Cortex of kidney (tissue), 1 donor: ENCODE measurements at places on chromosomes 11 and 22.

DNA sequence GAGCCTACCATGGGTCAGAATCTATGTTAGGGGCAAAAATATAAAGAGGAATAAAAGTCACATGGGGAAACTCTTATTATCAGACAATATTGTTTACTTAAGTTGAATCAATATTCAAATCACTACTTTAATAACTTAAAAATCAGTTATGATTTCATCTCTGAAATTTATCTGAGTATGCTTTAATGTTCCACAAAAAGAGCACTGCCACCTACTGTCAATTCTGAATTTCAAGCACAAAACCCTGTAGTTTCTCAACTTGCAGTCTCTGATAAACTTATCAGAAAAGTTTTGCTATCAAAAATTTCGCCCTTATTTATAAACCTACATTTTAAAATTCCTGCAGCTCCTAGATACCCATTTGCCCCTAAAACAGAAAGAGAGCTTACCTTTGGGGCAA lies 47.3 kb downstream of the RDX start:
- no peak for DNase-seq

DNA sequence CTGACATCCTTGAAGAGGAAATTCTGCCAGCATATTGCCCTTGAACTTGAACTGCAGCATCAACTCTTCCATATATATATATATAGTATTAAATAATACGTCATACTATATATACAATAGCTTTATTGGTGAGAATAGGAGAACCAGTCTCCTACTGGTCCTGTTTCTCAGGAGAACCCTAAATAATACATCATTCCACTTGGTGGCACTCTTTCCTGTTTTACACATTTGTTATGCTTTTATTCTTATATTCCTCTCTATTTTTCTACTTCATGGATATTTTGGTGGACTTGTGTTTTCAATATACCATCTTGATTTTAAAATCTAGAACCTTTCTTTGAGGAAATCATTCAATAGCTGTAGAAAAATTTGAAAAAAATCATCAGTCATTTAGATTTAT lies 193.3 kb downstream of the TRPC6 start:
- no peak for DNase-seq

- DNase-seq = no peak
Observed at GRCh38 chr11:65085446-65085845, 1.4 kb downstream of the ZFPL1 start.

- no peak for DNase-seq
Observed at GRCh38 chr22:23193882-23194281, 13.6 kb downstream of the BCR start.

- no peak for DNase-seq
Observed at GRCh38 chr22:27625769-27626674, 175.5 kb downstream of the MN1 start.

DNA sequence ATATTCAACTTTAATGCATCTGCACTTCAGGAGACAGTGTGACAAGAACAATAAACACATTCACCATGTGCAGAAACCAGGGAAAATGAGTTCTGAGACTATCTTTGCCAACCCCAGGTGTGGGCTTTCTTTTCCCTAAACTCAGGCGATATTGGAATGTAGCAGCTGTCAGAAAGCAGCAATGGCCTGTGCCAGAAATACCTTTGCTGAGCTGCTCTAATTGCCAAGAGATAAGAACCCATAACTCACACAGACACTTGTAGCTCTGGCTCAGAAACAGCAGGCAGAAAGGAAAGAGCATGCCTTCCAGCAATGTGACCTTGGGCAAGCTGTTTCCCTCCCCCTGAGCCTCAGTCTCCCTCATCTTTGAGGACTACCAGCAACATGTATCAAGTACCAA lies 77.6 kb downstream of the PLEKHA7 start:
- no peak for DNase-seq

DNA sequence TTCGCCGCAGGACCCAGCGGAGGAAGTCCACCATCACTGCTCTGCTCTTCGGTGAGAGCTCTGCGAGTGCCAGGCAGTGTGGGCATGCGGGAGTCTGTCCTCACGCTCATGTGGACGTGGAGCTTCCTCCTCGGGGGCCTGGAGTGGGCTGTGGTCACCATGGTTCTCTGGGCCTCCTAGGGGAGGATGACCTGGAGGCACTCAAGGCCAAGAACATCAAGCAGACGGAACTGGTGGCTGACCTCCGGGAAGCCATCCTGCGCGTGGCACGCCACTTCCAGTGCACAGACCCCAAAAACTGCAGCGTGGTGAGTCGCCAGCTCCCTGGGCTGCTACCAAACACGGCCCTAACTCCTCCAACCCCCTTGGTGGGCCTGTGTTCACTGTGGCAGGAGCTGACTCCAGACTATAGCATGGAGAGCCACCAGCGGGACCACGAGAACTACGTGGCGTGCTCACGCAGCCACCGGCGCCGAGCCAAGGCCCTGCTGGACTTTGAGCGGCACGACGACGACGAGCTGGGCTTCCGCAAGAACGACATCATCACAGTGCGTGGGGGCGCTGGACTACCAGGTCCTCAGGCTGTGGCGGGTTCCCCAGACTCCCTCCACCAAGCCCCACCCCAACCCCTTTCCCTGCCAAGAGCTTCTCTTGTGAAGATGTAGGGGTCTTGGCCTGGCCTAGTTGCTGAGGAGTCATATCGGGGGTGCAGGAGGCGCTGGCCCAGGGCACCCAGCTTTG lies 36.8 kb downstream of the SGSM3 start:
- DNase-seq = no peak

- DNase-seq = no peak
Observed at GRCh38 chr22:23458663-23459541, 121.2 kb downstream of the IGLL1 start.

DNA sequence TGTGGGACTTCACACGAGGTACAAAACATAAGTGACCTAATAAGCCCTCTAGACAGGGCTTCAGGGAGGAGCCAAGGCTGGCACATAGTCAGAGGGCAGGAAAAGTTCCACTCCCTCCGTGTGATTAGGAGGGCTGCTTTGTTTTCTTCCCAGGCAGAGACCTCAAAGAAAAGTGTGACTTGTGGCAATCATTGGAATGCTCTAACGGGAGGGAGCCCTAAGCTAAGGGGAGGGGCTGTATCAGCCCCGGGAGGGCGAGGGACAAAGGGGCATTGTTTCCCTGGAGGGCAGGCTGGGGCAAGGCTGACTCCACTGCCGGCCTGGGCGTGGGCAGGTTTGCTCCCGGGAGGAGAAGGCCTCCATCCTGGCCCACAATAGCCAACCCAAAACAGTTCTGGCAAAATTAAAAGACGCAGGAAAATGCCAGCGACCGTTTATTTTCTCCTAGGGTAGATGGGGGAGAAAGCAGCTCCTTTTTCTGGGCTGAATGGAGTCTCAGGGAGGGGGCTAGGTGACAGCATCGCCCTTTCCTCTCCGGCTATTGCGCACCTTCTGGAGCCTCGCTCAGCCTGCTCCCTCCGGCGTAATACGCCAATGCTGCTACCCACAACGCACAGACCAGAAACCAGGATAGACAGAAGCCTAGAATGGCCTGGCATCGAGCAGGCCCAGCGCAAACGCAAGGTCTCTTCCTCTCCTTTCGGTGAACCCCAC lies 60.2 kb downstream of the ENDOD1 start:
- DNase-seq = no peak

DNA sequence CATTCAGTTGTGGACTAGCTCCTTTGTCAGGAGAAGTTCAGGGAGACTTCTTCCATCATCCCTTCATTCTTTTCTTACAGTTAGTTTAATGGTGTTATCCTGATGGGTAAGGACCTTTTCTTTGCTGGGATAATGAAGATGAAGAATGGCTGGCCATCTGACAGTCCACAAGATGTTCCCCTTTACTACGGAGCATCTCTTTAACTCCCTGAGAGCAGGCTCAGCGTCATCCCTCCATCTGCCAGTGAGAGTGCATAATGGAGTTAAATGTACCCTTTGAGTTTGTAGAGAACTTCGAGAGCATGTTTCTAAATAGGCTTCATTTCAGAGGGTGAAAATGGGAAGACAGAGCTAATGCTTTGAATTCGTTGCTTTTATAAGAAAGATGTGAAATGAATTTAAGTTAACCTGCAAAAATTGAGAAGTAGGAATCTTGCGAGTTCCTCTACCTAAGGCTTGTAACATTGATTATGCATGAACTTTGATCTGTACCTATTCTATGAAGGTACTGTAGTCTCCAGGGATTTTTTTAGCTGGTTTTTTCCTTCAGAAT lies 1.7 kb downstream of the EP300 start:
- DNase-seq = no peak

DNA sequence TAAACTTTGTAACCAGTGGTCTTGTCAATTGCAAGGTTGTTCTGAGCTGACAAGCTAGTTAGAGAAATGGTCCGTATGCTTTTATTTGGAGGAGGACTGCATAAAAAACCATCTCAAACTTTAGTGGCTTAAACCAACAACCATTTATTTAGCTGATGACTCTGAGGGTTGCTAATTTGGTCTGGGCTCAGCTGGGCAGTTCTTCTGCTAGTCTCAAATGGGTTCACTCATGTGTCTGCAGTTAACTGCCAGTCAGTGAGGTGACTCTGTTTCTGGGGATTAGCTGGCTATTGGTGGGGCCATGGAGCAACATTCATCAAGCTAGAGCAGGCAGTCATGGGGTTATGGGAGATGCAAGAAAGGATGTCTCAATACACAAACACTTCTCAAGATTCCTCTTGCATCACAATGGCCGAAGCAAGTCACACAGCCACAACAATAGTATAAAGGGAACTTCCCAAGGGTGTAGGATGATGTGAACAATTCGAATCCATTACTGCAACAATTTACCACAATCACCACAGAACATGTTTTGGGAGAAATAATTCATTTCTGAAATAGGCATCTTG lies 521.9 kb downstream of the INSC start:
- no peak for DNase-seq

DNA sequence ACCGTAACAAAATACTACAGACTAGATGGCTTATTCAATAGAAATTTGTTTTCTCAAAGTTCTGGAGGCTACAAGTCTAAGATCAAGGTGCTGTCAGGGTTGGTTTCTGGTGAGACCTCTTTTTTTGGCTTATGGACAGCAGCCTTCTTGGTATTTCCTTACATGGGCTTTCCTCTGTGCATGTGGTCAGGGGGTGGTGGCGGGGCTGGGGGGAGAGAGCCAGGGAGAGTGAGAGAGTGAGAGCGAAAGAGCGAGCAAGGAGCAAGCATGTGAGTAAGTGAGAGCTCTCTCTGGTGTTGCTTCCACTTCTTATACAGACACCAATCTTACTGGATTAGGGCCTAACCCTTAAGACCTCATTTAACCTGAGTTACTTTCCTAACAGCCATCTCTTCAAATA lies 181.5 kb downstream of the TMEM135 start:
- DNase-seq = no peak

- no peak for DNase-seq
Observed at GRCh38 chr11:129222158-129222557, 30.0 kb upstream of the ARHGAP32 start.

DNA sequence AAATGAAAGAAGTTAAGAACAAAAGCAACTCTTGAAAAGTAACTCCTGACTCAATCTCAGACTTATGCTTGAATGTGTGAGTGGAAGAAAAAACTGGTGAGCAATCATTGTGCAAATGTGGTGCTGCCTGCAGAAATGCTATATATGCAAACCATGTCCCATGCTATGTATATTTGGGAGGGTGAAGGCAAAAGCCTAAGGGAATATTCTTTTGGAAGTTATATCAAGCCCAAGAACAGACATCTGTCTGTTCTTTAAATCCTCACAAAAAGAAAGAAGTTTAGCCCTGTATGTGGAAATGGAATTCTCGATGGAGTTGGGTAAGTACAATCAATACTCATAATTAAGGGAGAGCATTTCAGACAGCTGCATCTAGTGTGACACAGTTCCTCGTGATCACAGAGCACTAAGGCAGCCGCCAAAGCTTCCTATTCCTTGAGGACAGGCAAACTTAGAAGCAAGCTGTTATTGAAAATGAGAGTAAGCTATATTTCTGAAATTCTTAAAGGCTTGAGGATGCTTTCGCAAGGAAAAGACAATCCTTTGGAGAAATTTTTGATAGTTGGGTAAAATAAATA lies 406.5 kb upstream of the CHORDC1 start:
- no peak for DNase-seq
